ENCODE measurements at places on chromosomes 5 and 9.

GRCh38 chr9:87016681-87017080, 69.4 kb upstream of the GAS1 start:
- no peak for DNase-seq

DNA sequence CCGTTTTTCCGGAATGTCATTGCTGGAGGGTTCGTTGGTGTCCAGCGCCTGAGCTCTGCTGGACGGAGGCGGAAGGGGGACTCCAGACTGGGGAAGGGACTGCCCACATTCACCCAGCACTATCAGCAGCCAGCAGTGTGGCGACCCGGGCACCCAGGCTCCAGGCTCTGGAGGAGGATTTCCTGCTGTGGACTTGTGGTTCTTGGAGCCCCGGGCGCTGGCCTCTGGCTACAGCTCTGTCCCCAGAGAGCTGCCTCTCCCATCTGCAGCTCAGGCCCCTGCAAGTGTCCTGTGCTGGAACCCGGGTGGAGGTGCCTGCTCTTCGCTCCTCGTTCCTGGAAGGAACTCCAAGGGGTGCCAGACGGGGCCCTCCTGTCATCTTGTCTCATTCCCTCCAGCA, 152.6 kb downstream of the RGS3 start:
- DNase-seq = no peak

GRCh38 chr9:7982907-7983306, 183.3 kb upstream of the DMAC1 start:
- DNase-seq = peak; percentile 9

GRCh38 chr9:116501871-116502270, 185.2 kb upstream of the TRIM32 start:
- DNase-seq = no peak

- DNase-seq = no peak
Observed at GRCh38 chr5:132270335-132270665, 12.8 kb downstream of the PDLIM4 start.

DNA sequence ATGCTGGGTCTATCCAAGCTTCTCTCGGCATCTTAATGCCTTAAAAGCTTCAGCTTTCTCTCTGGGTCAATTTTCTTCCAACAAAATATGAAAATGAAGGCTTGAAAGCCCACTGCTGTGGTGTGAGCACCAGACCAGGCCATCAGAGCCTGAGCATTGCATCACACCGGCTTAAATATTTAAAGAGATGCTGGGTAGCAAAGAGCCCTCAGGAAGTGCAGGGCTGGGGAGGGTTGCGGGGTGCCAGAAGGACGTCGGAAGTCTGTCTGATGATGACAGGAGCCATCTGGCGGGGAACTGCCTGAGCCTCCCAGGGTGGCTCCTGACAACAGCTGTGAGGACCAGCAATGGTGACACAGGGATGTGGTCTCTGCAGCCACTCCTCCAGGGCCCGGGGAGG, 185.5 kb downstream of the OLFM1 start:
- DNase-seq = no peak

- no peak for DNase-seq
Observed at GRCh38 chr9:82934949-82935348, 128.0 kb downstream of the RASEF start.

- peak; percentile 89 for DNase-seq
Observed at GRCh38 chr5:40521925-40522324, 157.8 kb upstream of the PTGER4 start.

- DNase-seq = no peak
Observed at GRCh38 chr9:133772581-133772980, 34.4 kb upstream of the SARDH start.

- DNase-seq = no peak
Observed at GRCh38 chr5:153891394-153891793, 147.3 kb downstream of the FAM114A2 start.

DNA sequence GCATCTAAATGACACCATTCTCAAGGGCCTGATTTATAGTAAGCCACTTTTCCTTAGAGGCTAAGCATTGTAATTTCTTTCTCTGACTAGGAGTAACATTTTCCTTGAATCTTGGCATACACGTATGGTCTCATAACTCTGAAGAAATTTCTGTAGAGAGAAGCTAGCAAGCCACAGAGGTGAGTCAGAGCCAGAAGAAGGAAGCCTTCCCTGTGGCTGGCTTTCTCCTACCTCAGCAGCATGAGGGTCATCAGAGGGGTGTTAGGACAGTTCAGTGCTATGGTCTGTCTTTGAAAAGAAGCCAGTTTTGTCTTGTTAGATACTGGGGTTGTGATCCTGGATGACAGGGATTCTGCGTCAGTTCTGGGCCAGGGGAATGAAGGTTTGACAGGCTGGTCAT, 3.2 kb downstream of the SNX30 start:
- peak; percentile 61 for DNase-seq

DNA sequence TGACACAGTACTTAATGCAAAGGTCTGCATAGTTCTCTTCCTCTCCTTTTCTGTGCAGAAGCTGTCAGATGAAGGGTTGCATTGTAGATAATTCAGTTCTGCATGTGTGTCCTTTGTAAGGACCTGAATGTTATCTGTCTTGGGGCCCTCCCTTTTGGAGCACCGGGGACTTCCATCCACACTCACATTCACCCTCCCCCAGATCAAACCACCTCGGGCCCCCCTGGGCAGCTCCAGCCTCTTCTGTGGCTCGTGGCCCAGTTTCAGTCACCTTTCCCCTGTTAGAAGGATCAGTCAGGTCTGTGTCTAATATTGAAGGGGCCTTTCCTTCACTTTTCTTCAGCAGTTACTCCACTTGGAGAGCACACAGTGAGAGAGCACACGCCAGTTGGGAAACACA, 11.0 kb downstream of the DMRT1 start:
- no peak for DNase-seq

DNA sequence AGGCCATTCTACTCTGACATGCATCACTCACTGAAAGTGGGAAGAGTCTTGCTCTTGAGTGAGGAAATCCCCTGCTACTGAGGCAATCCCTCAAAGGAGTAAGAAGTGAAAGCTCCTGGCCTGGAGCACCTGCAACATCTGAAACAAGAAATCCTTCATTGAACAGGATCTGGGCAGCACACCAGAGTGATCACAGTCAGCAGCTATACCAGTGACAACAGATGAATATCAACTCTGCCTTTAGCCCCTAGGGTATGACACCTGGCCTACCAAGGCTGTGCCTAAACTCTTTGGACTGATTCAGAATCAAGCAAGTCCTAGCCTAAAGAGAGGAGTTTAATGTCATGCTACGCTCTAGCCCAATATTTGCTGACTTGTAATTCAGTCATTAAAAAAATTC, 156.2 kb upstream of the CCDC152 start:
- DNase-seq = no peak

DNA sequence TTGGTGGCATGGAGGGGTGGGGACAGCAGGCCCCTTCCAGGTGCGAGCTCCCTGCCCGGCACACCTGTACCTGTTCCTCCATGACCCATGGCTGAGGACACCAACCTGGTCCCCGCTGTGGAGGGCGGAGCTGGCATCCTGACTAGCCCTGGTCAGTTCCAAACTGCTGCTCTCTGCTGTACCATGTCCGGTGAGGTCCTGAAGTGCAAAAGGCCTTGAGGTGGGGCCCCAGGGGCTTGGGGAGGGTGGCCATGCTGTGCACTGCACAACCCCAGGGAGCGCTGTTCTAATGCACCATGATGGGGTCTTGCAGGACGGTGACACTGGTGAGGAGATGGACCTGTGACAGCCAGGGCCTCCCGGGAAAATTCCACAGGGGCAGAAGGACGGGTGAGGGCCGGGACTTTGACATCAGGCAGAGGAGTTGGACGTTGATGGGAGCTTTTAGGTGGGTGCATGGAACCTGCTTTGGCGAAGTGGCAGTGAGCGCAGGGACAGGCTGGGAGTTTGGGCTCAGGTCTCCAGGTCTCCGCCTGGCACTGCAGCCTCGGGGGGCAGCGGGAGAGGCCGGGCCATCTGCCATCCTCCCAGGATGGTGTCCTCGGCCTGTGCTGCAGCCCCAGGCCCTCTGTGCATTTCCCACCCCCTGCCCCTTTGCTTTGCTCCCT, 38.9 kb downstream of the COL5A1 start:
- no peak for DNase-seq

GRCh38 chr5:152187668-152188067, 217.4 kb downstream of the NMUR2 start:
- DNase-seq = no peak

GRCh38 chr5:135488727-135489465, 36.7 kb upstream of the TIFAB start:
- DNase-seq = no peak

GRCh38 chr5:14445576-14446290, 135.9 kb upstream of the OTULINL start:
- DNase-seq = peak; percentile 66

Data from inflammatory macrophage (primary cell).